CD14-positive monocyte (primary cell): ENCODE measurements at places on chromosomes 3 and 15. TPM values are rescaled to one million over a fixed set of nuclear protein-coding genes. Genes with fewer than 3 reads are reported as not detected.

PCOLCE2 gene
- not detected in 2 replicates for polyA plus RNA-seq

GABRR3 gene
- not detected in 2 replicates for polyA plus RNA-seq

GP9 gene
- 0.74 TPM for polyA plus RNA-seq

TM6SF1 gene
- 13.5 and 21.3 TPM in 2 replicates for polyA plus RNA-seq

ZNF860 gene
- polyA plus RNA-seq, result not detected

- H3K4me1 ChIP-seq, result no peaks in the 10 kb centered on the region
- no peaks in the 10 kb centered on the region for H3K27me3 ChIP-seq
- H3K4me3 ChIP-seq, result no peak overlapping the region
- no peaks in the 10 kb centered on the region for H3K36me3 ChIP-seq
- DNase-seq, result no peak
- H3K27ac ChIP-seq, result no peak overlapping the region
These were observed 110.9 kb upstream of the PHLDB2 start for GRCh38 chr3:111748132-111748531.

GRCh38 chr15:64454282-64454681 lies 6.1 kb upstream of the ZNF609 start:
- no peaks in the 10 kb centered on the region for H3K27me3 ChIP-seq
- no peak for DNase-seq
- peaks cover 23% of the 10 kb centered on the region for H3K36me3 ChIP-seq
- H3K4me3 ChIP-seq, result no peak overlapping the region
- peaks cover 35% of the 10 kb centered on the region for H3K4me1 ChIP-seq
- peak overlapping the region; percentile 72 for H3K27ac ChIP-seq

DNA sequence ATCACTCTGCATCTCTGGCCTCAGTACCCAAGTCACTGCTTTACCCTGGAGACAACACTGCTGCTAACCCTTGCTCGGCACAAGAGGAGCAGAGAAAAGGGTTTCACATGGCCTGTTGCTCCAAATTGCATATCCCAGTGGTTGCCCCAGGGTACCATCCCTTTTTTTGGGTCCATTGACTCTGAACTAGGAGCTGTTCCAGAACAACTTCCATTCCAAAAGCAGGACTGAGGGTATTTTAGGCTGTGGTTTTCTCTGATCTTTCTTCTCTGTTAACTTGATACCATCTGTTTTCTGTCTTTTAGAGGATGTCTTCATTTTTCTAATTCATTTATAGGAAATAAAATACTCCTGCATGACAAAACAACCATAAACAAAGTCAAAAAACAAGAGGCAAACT lies 17.3 kb upstream of the RYK start:
- no peaks in the 10 kb centered on the region for H3K4me1 ChIP-seq
- no peaks in the 10 kb centered on the region for H3K36me3 ChIP-seq
- H3K4me3 ChIP-seq, result no peak overlapping the region
- H3K27ac ChIP-seq, result no peak overlapping the region
- H3K27me3 ChIP-seq, result peaks cover 5% of the 10 kb centered on the region
- no peak for DNase-seq

GRCh38 chr3:187131981-187132380 lies 7.3 kb downstream of the RPL39L start:
- no peak overlapping the region for H3K4me3 ChIP-seq
- H3K36me3 ChIP-seq, result no peaks in the 10 kb centered on the region
- H3K4me1 ChIP-seq, result peaks cover 11% of the 10 kb centered on the region
- no peaks in the 10 kb centered on the region for H3K27me3 ChIP-seq

DNA sequence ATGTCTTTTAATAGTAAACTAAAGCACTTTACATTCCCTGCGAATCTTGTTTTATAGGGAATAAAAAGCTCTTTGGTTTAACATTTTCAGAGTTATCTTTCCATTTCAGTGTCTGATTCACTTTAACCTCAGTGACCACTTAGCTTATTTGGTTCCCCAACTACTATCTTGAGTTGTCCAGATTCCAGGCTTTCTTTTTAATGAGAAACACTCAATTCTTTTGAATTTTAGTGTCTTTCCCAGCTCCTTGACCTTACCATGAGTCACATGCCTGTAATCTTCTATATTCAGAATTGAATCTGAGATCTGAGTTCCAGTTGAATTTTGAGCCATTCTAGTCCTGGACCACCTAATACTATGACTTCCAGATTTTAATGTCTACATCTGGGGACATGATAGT lies 144.4 kb downstream of the KCNAB1 start:
- no peaks in the 10 kb centered on the region for H3K36me3 ChIP-seq
- no peak overlapping the region for H3K4me3 ChIP-seq
- H3K4me1 ChIP-seq, result no peaks in the 10 kb centered on the region
- no peak overlapping the region for H3K27ac ChIP-seq
- no peak for DNase-seq

DNA sequence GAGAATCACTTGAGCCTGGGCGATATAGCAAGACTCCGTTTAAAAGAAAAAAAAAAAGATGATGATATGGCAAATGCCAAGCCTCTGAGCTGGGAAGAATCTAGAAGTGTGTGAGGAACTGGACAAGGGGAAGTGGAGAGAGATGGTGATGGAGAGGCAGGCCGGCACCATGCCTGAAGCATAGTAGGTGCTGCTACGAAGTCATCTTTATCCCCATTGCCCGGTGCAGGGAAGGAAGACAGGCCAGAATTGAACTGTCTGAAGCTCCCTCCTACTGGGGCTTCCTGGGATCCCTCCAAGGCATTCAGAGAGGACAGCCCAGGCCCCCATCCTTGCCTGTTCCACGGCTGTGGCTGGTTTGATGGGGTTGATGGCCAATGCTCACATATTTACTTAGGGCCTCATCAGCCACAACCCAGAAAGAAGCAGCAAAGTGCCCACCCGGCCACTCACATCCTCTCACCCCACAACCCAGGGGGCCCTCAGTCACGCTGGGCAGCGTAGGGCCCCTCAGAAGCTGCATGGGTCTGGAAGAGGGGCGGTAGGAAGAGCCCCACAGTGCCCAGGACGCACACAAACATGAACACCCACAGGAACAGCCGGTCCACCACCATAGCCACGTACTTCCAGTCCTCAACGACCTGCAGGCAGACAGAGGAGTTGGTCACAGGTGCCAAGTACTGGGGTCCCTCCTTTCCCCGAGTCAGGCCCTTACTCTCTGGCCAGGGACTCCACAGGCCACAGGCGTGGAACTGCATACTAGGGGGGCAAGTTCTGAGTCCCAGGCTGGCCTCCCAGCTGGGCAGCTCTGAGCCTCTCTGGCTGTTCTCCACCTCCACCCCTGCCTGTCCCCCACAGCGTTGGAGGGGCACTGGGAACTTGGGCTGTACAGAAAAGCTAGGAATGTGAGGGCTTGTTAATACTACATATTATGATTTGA lies 4.1 kb upstream of the CHRNA3 start:
- H3K36me3 ChIP-seq, result no peaks in the 10 kb centered on the region
- H3K4me1 ChIP-seq, result no peaks in the 10 kb centered on the region
- no peak overlapping the region for H3K4me3 ChIP-seq
- no peak overlapping the region for H3K27ac ChIP-seq
- DNase-seq, result no peak

- DNase-seq, result no peak
- H3K27me3 ChIP-seq, result peaks cover 23% of the 10 kb centered on the region
- H3K4me3 ChIP-seq, result no peak overlapping the region
- no peak overlapping the region for H3K27ac ChIP-seq
- no peaks in the 10 kb centered on the region for H3K4me1 ChIP-seq
- H3K36me3 ChIP-seq, result no peaks in the 10 kb centered on the region
These were observed 665.2 kb upstream of the ADAMTS9 start for GRCh38 chr3:65352951-65353350.

DNA sequence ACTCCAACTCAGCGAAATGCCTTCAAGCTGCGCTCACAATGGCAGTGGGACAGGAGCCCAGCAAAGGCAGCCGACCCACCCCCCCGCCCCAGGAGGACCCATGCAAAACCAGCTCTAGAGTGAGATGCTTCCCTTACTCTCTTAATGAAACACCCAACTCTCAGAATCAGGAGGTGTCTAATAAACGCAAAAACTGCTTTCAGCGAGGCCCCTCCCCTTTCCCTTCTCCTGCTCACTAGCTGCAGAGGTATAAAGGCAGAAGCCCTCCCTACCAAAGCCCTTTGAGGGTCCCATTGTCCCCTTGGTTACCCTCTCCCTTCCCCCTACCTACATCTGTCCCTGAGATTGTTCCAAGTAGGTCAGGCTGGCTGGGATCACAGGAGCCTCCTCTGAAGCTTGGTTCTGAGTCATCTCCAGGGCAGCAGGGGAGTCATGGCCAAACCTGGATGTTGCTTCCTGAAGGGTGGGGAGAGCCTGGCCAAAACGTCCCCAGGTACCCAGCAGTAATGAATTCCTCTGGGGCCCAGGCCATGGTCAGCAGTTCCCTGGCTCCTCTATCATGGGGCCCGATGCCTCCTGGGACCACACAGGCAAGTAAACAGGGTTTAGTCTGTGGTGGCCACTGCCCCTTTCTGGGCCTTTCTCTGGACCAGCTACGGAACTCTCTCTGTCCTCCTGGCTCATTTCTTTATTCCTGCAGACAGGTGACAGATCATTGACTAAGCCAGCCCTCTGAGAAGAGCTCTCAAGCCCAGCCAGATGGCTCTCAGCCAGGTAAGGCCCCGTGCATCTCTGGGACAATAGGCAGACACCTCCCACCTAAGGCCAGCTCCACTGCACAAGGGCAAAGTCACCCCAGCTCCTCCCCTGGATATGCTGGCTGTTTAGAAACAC lies 8.6 kb downstream of the KLHL25 start:
- peaks cover 2% of the 10 kb centered on the region for H3K4me1 ChIP-seq
- H3K36me3 ChIP-seq, result no peaks in the 10 kb centered on the region
- H3K27me3 ChIP-seq, result no peaks in the 10 kb centered on the region

- no peak overlapping the region for H3K4me3 ChIP-seq
- no peaks in the 10 kb centered on the region for H3K27me3 ChIP-seq
- no peak overlapping the region for H3K27ac ChIP-seq
- no peaks in the 10 kb centered on the region for H3K4me1 ChIP-seq
These were observed 20.2 kb upstream of the BTLA start for GRCh38 chr3:112519424-112520001.

GRCh38 chr3:52237657-52238172 lies 1.2 kb downstream of the TWF2 start:
- peak; percentile 91 for DNase-seq
- H3K27me3 ChIP-seq, result no peaks in the 10 kb centered on the region
- peaks cover 33% of the 10 kb centered on the region for H3K36me3 ChIP-seq

DNA sequence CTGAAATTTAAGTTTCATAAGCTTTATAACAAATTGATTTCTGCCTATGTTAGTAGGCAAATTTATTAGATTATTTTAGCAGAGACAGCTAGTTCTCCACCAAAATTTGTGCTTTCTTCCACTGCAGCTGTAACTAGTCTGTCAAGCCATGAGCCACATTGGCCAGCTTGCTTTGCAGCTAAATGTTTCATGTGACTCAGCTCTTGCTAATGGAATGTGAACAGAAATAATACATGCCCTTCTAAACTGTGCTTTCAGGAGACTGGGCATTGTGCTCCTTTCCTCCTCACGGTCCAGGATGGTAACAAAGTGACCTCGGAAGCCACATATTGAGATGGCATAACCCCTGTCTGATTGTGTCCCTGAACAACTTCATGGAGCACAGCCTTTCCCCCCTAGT lies 51.3 kb upstream of the KPNA4 start:
- no peak for DNase-seq
- no peaks in the 10 kb centered on the region for H3K4me1 ChIP-seq
- H3K27me3 ChIP-seq, result no peaks in the 10 kb centered on the region
- H3K4me3 ChIP-seq, result no peak overlapping the region

- no peak for DNase-seq
- H3K27me3 ChIP-seq, result no peaks in the 10 kb centered on the region
- H3K4me1 ChIP-seq, result no peaks in the 10 kb centered on the region
- no peaks in the 10 kb centered on the region for H3K36me3 ChIP-seq
- no peak overlapping the region for H3K27ac ChIP-seq
These were observed 322.8 kb downstream of the KCNH8 start for GRCh38 chr3:19471138-19471537.
